Right kidney (tissue), 9 donors: ENCODE measurements at places on chromosomes 5 and 9.

DNA sequence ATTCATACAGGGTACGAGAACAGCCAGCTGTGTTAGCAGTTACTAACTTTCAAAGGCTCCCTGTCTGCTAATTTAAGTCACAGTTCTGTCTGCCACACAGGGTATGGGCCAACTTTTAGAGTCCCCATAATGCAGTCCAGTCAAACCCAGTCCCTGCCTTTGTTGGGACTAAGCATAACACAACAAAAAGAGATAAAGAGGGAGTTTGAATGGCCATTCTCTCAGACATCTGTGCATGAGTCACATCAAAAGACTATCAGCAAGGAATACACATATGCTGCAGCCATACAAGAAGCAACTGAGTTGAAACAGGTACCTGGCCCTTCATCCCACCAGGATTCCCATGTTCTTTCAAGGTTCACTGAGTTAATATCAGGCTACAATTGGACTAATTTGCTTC lies 744.5 kb upstream of the C9orf72 start:
- DNase-seq: no peak

- no peak for DNase-seq
Observed at GRCh38 chr9:100087218-100087617, 11.6 kb downstream of the ERP44 start.

DNA sequence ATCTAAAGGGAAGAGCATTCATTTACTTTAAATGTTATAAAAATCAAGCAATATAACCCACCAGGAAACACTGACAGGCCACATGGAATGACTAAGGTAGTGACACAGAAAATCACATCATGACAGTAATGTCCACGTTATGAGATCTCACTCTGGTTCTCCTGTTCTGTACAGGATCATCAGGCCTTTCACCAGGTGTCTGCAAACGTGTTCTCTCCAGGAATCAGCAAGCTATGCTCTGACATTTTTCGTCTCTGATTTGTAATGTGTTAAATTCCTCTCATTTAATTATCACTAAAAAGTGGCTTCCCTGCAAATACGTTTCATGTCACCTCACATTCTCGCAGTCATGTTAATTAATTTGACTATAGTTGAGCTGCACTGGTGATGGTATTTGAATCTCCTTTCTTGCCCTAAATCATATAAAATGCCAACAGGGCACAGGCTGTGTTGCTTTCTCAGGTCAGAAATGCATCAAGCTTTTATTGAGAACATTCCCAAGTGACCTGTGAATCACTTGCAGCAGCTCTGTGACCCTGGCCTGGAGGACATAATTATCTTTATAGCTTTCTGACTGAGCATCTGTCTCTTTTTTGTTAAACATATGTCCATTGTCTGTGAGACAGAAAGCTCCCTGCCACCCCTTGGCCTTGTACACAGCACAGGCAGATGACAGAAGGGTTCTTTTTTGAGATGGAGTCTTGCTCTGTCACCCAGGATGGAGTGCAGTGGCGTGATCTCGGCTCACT lies 196.2 kb downstream of the DIRAS2 start:
- DNase-seq: no peak

- no peak for DNase-seq
Observed at GRCh38 chr5:53962306-53962705, 348.1 kb downstream of the ARL15 start.

- no peak for DNase-seq
Observed at GRCh38 chr9:20848490-20848889, 164.4 kb downstream of the FOCAD start.
